ENCODE measurements at places on chromosomes 12 and 14.

DNA sequence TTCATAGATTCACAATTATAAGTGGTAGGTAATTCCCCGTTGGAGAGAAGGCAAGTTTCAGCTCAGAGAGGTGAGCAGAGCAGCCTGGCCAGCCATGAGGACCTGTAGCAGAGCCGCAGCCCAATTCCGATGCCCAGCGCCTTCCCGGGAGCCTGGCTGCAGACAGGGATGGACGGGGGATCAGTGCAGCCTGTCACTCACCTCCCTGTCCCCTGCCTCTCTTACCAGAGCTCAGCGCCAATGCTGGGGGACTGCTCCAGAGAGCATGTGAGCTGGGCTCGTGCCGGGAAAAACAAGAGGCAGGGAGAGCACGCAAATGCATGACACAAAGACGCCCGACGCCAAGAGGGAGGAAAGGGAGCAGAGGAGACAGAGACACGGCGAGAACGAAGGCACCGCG lies 231.9 kb downstream of the BCL11B start:
- DNase-seq, result no peak

GRCh38 chr14:26896447-26896846 lies 298.6 kb upstream of the NOVA1 start:
- DNase-seq, result peak; percentile 22

- no peak for DNase-seq
Measured at GRCh38 chr12:30988646-30989286, 62.2 kb downstream of the TSPAN11 start.

- no peak for DNase-seq
Measured at GRCh38 chr12:71797531-71797930, 42.0 kb upstream of the TBC1D15 start.

DNA sequence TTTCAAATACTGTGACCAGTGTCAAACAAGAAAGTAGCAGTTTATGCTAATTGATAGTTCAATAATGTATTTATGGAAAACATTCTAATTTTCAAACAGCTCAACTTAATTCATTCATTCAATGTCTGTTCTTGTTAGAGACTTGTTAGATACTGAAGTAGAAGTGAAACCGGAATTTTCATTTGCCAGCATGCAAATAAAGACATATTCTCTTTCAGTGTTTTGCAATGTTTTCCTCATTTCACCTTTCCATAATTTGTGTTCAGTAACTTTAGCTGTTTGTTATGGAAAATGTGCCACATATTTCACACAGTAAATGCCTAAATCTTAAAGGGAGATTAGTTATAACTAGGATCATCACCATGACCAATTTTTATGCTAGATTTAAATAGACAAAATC lies 21.2 kb downstream of the TAS2R50 start:
- no peak for DNase-seq

DNA sequence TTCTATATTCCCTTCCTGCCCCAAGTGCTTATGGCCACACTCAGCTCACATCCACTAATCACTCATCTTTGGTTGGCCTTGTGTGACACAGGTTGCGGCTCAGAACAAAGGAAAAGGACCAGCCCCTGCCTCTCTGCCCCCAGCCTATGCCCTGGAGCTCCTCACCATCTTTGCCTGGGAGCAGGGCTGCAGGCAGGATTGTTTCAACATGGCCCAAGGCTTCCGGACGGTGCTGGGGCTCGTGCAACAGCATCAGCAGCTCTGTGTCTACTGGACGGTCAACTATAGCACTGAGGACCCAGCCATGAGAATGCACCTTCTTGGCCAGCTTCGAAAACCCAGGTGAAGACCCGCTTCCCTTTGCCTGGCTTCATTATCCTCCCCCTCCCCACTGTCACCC lies 15.8 kb upstream of the OAS2 start:
- no peak for DNase-seq

- DNase-seq, result peak; percentile 87
Measured at GRCh38 chr12:106136263-106136662, 2.5 kb downstream of the NUAK1 start.

DNA sequence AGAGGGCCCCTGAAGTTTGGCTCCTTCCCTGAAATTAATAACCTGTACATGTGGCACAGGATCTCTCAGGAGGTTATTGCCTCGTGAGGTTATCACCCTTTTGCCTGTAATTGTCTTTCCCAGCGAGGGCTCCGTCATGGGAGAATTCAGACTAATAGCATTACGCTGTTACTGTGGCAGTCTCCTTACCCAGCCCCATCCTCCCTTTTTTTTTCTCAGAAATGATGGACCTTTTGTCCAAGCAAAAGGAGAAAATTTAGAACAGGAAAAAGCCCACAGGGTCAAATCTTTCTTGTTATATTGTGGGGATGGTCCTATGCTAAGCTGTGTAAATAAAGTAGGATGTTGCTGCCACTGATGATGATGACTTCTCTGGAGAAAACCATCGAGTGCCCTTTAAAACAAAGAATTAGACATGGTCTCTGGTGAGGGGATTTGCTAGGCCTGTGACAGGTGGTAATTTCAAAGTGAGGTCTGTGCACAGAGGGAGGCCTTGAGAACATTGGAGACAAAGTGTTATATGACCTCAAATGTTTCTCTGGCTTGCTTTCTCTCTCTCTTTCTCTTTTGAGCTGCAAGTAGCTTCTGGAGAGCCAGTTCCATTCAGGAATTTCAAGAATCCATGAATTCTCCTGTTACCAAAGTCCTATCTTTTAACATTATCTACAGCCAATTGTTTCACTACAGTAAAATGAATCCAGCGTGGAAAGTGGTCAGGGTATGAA lies 357.2 kb downstream of the BMP4 start:
- DNase-seq, result no peak

DNA sequence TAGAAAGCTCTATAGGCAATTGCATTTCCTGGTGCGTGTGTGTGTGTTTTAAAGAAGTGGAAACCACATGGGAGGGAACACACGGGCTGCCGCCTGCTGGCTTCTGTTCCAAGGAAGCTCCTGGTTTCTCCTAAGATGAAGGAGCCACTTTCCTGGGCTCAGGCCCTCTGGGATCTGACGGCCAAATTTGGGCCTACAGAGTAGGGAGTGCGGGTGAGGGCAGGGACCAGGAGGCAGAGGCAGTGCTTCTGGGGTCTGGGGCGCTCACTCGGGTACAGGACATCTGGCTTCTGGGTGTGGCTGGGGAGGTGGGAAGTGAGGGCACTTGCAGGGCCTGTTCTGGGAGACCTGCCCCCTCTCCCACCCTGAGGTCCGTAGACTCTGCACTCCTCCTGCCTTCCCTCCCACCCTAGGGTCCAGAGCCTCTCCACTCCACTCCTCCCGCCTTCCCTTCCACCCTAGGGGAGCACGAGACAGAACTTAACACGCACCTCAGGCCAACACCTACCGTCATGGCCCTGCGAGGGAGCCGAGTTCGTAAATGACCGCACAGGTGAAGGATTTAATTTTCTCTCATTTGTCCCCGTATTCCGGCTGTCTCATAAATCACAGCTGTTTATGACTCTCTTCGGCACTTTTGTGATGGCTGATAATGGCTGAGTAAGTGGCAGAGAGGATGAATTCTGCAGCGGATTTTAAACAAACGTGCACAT lies 127.7 kb downstream of the KIF26A start:
- no peak for DNase-seq
